ENCODE measurements at places on chromosomes 2 and 18.

GRCh38 chr2:129248198-129248597, 731.3 kb upstream of the RAB6C start:
- DNase-seq, result no peak

DNA sequence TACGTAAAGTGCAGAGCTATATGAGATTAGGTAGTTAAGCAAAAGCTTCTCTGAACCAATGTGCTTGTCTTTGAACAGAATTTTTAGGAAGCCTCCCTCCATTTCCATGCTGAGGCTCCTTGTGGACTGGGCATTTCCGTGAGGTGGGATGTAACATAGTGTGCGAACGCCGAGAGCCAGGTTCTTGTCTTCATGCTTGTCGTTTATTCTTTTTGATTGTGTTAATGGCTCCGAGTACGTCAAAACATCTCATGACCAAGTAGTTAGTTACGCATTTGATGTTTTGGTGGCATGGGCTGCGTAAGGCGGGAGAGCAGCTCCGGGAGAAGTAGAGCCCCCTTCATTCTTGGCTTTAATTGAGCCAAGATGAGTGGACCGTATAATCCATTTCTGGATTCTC, 32.9 kb downstream of the DGKD start:
- no peak for DNase-seq

GRCh38 chr2:40240070-40240469, 211.8 kb downstream of the SLC8A1 start:
- DNase-seq, result no peak

DNA sequence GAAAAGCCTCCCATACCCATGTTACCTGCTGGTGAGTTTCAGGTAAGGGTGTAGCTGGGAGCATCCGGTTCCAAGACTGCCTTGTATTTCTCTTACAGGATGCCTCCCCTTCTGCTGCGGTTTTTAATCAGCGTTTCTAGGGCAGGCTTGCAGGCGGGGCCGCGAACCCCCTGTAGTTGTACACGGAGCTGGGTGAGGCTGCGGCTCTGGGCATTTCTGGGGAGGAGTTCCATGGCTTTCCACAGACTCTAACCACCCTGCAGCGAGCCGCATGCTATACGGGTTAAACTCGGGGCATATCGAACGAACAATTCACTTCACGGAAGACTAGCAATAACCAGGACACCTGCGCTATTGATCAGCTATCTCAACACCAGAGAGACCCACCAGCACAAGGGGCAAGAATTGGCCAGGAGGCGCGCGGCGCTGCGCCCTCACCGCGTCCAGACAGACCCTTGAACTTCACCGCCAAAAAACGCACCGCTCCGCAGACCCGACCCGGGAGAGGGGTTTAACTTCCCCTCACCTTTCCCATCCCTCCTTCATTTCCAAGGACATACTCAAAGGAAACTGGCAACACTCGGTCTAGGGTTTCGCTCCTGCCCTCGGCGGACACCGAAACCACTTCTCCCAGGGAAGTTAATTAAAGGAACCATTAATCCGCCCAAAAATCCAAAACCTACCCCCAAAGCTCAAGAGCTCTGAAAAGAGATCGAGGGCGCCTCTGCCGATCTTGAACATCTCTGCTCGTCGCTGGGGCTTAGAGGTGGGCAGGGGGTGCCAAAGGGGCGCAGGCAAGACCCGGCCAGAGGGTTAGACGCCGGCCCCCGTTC, 909 bp downstream of the TGFA start:
- DNase-seq, result no peak

DNA sequence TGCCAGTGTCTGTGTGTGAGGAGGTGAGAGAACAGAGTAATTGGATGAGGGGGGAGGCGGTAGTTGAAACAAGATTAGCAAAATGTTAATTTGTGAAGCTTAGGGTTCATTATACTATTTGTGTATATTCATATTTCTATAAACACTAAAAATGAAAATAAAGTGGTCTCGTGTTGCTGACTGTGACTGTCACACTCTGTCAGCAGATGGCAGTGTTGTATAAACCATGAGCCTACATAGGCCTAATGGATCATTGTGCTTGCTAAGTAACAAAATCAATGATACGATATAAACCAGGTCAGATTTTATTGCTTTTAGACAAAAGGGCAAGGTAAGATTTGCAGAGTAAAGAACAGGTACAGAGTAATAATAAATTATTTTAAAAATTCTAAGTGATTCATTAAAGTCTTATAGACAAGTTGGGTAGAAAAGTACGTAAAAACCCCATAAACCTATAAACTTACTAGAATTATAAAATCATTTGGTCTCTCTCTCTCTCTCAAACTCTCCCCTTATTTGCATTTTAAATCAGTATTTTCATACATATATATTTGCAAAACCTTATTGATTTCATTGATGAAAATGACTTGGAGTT, 182.7 kb downstream of the RPIA start:
- DNase-seq, result peak; percentile 8

GRCh38 chr18:515156-515815, 14.8 kb upstream of the COLEC12 start:
- DNase-seq, result no peak

DNA sequence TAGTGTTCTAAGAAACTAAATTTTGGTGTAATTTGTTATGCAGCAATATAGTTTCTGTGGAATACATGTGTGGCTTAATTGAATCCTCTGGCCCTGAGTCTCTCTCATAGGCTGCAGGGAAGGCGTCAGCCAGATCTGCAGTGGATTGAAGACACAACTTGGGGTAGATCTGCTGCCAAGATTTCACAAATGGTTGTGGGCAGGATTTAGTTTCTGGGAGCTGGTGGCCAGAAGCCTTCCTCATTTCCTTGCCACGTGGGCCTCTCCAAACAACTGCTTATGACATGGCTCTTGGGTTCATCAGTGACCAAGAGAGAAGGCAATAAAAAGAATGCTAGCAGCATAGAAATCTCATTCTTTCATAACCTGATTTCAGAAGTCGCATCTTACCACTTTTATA, 28.2 kb downstream of the CCDC102B start:
- DNase-seq, result no peak

DNA sequence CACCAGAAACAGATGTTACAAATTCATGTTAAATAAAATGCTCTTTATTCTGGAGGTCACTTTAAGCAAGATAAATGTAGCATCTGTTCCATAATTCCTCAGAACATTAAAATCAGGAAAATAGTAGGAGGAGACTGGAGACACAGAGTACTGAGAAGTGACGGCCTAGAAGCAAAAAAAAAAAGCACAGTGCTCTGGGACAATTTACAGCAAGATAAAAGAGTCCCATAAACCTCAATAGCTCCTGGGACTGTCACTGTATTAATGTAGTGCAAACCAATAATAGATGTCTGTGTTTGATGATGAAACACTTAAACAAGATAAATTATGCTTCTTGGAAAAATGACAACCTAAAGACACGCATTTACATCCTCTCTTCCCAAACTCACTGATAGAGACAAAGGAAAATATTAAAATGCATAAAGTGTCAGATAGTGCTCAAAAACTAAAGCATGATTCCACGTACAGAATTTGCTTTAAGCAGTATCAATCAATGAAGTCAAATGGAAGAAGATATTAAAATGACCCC, 338.8 kb upstream of the REG3G start:
- DNase-seq, result no peak

DNA sequence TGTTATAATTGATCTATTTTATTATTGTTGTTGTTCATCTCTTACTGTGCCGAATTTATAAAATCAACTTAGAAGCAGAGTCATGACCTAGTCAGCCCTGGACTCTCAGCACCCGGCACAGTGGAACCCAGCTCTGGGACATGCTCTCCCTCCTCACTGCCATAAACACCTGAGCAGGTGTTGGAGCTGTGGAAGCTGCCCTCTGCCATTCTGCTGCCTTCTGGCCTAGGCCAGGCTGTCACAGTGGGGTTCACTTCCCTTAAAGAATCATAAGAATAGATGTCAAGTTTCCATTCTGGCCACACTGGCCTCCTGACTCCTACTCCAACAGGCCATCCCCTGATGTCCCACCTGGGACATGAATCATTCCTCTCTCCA, 192.2 kb downstream of the ZFP36L2 start:
- DNase-seq, result no peak

DNA sequence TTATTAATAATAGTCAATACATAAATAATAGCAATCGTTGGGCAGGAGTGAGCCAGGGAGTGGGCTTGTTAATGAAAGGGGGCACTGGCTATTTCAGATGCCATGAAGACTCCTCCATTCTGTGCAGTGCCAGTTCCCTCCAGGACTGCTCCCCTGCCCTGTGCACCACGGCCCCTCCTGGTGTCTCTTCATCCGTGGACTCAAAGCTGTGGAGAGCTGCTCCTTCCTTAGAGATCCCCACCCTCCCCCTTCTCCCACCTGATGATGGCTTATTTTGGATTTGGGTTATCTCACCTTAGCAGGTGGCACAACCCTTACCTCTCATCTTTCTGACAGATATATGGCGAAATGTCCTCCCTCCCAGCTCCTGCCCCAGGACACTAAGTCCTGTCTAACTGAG, 3.1 kb upstream of the CELF4 start:
- DNase-seq, result no peak

DNA sequence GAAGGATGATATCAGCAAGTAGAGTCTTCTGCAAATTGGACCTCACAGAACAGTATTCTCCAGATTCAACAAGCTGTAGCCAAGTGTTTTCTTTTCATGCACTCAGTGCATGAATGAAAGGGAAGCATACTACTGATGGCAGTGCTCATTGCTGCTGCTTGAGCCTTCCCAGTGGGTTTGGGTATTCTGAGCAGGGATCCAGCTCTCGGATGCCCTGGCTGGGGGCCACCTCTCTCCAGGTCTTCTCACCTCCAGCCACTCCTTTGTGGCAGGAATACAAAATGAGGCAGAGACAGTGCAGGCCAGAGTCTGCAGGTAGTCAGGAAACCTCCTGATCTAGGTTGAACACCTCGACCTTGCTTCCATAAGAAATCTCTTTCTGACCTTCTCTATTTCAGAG, 390.4 kb upstream of the CELF4 start:
- no peak for DNase-seq

DNA sequence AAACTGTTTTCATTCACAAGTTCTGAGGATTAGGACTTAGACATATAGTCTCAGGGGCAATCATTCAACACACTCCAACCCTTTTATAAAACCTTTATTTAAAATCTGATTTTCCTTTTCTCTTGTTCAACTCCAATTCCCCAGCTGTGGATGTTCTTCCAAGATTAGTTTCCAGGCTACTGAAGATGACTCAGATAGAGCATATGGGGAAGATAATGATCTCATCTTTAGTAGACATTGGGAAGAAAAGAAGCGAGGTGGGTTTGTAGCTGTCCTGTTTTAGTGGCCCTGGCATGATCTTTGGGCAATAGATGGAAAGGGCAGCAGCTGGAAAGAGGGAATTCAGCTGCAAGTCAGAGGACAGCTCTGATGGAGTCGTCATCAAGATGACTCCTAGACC, 247.7 kb upstream of the CCDC68 start:
- no peak for DNase-seq

DNA sequence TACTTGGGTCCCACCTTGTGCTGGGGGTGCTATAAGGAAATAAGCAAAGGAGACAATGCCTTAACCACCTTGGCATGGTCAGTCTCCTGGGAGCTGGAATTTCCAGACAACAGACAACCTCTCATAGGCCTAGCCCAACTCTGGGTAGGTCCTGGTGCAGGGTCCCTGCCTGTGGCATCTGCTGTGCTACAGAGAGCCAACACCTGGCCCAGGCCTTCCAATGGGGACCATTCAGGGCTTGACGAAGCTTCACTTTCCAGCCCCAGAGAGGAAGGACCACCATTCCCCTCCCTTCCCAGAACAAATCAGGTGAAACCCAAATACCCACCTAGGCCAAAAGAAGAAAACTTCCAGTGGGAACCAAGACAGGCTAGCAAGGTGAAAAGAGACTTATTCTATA, 82.8 kb downstream of the SMAD7 start:
- no peak for DNase-seq

DNA sequence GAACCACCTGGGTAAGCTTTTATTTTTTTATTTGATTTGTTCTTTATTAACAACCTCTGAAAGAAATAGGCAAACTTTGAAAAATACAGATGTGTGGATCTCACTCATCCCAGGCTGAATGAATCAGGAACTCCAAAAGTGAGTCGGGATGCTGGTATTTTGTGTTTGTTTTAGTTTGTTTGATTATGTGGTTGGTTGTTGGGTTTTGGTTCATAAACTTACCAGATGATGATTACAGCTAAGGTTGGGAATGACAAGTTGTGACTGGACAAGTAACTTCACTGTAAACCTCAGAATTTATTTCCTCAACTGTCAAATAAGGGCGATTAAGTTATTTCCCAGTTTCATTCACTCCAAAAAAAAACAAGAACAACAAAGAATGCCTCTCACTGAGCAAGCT, 80.5 kb upstream of the KIF5C start:
- no peak for DNase-seq

GRCh38 chr18:37243741-37244140, 321.9 kb downstream of the CELF4 start:
- no peak for DNase-seq

- no peak for DNase-seq
Measured at GRCh38 chr18:8689517-8689916, 15.8 kb upstream of the MTCL1 start.

- DNase-seq, result no peak
Measured at GRCh38 chr2:64491426-64491825, 32.7 kb upstream of the AFTPH start.

GRCh38 chr2:156110890-156111289, 221.6 kb downstream of the NR4A2 start:
- DNase-seq, result no peak

GRCh38 chr2:186542002-186542401, 47.9 kb upstream of the ITGAV start:
- DNase-seq, result no peak

Data from stimulated activated CD4-positive, alpha-beta T cell treated with anti-CD3 and anti-CD28 coated beads, TNF-alpha, amount 100 ng/mL, for 24 hours (primary cell).